ENCODE measurements at places on chromosomes 3 and 15. TPM values are rescaled to one million over a fixed set of nuclear protein-coding genes. Genes with fewer than 3 reads are reported as not detected.

DNA sequence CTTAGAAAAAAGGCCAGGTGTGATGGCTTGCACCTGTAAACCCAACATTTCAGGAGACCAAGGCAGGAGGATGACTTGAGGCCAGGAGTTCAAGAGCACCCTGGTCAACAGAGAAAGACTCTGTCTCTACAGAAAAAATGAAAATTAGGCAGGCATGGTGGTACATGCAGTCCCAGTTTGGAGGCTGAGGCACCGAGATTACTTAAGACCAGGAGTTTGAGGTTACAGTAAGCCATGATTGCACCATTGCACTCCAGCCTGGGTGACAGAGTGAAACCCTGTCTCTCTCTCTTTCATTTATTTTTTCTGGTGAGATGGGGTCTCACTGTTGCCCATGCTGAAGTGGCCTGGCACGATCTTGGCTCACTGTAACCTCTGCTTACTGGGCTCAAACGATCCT lies 24.7 kb downstream of the IP6K1 start:
- H3K36me3 ChIP-seq: peaks cover 3% of the 10 kb centered on the region
- H3K27ac ChIP-seq: no peak overlapping the region
- H3K27me3 ChIP-seq: no peaks in the 10 kb centered on the region
- no peaks in the 10 kb centered on the region for H3K4me1 ChIP-seq
- H3K4me3 ChIP-seq: no peak overlapping the region

DNA sequence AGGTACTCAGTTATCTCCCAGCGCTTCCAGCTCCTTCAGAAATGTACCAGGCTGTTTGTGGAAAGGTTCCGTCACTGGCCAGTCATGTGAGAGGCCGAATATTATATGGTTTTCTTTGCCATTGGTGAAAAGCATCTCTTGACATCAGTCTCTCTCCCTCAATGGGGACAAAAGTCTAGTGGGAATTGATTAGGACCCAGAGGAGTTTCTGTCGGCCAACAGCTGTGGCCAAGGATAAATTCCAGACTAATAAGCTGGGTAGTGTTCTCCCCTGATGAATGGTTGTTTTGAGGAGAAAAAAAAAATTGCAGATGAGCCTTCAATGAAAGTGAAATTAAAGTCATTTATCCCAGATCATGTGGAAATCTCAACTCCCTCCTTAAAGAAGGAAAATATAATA lies 404.7 kb upstream of the THRB start:
- H3K27me3 ChIP-seq: peaks cover 47% of the 10 kb centered on the region
- no peak overlapping the region for H3K4me3 ChIP-seq
- H3K4me1 ChIP-seq: no peaks in the 10 kb centered on the region
- no peaks in the 10 kb centered on the region for H3K36me3 ChIP-seq
- no peak overlapping the region for H3K27ac ChIP-seq

DNA sequence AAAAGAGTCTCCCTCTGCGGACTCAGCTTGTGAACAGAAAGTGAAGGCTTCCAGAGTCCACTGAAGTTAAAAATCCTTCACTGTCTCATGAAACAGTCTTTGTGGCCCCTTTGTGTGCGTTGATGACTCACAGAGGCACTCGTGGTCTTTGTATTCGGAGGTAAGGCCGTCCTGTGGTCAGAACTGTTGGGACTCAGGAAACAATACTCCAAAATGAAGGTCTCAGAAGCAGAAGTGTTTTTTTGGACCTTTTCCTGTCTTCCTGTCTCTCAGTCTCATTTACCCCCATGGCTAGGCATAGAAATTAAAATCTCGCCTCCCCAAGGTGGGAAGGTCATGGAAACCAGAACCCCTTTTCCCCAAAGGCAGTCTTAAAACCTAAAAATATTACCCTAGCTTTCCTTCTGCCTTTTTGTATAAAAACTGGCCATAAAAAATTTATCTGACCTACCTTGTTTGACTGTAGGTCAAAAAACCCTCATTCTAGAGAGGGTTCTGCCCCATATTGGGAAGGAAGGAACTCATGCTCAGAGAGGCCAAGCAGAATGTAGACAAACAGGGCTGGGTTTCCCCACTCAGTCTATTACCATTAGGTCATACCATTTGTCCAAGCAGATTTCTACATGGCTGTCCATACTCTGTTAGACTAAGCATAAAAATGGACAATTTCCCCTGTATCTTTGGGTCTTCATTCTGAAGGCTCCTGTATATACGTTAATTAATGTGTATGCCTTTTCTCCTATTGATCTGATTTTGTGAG lies 19.1 kb upstream of the EPB42 start:
- H3K27ac ChIP-seq: no peak overlapping the region
- peak; percentile 26 for DNase-seq
- no peak overlapping the region for H3K4me3 ChIP-seq
- H3K36me3 ChIP-seq: no peaks in the 10 kb centered on the region
- no peaks in the 10 kb centered on the region for H3K27me3 ChIP-seq

DNA sequence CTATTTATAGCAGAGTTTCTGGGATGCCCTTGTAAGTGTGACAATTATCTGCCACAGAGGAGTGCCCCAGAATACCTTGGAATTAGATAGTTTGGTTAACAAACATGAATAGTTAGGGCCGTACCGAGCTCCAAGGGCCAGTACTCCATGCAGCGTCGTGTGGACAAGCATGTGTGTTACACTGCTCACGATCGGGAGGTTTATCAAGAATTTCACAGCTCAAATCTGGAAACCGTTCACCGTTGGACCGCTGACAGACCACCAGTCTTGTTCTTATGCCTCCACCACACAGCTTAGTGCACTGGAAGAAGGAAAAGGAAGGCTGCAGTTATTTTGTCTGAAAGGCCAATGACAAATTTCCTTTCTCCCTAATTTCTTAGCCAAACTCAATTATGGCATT lies 93.7 kb downstream of the ADAMTS9 start:
- H3K4me1 ChIP-seq: no peaks in the 10 kb centered on the region
- H3K4me3 ChIP-seq: no peak overlapping the region
- H3K36me3 ChIP-seq: no peaks in the 10 kb centered on the region
- H3K27me3 ChIP-seq: no peaks in the 10 kb centered on the region

The MYO1E gene
- total RNA-seq: 68.8 TPM

GRCh38 chr3:23249961-23250360 lies 46.8 kb downstream of the UBE2E2 start:
- no peaks in the 10 kb centered on the region for H3K27me3 ChIP-seq
- peaks cover 18% of the 10 kb centered on the region for H3K4me1 ChIP-seq
- no peak overlapping the region for H3K4me3 ChIP-seq
- H3K27ac ChIP-seq: no peak overlapping the region
- no peak for DNase-seq

DNA sequence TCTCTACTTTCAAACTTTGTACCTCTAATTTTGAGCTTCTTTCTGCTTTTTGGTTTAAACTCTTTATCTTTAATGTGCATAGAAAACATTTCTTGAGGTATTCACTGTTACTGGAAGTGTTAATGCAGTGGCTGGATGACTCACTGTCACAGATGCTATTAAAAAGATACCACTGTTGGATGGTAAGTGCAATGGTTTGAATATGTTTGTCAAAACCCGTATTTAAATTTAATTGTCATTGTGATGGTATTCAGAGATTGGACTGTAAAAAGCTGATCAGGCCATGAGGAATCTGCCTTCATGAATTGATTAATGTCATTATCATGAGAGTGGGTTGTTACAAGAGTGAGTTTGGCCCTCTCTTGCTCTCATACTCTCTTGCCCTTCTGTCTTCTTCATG lies 70.6 kb downstream of the AP4E1 start:
- H3K27ac ChIP-seq: no peak overlapping the region
- H3K4me3 ChIP-seq: no peak overlapping the region
- no peaks in the 10 kb centered on the region for H3K4me1 ChIP-seq
- no peaks in the 10 kb centered on the region for H3K36me3 ChIP-seq
- H3K27me3 ChIP-seq: no peaks in the 10 kb centered on the region

- no peaks in the 10 kb centered on the region for H3K27me3 ChIP-seq
- no peak overlapping the region for H3K4me3 ChIP-seq
- DNase-seq: no peak
- H3K36me3 ChIP-seq: no peaks in the 10 kb centered on the region
- no peak overlapping the region for H3K27ac ChIP-seq
Measured at GRCh38 chr15:40366457-40367370, 8.7 kb downstream of the DISP2 start.

- DNase-seq: no peak
- H3K27me3 ChIP-seq: no peaks in the 10 kb centered on the region
- no peaks in the 10 kb centered on the region for H3K36me3 ChIP-seq
- no peaks in the 10 kb centered on the region for H3K4me1 ChIP-seq
Measured at GRCh38 chr3:45366290-45366689, 22.1 kb upstream of the LARS2 start.

- H3K4me3 ChIP-seq: no peak overlapping the region
- H3K4me1 ChIP-seq: no peaks in the 10 kb centered on the region
- DNase-seq: no peak
- no peak overlapping the region for H3K27ac ChIP-seq
- no peaks in the 10 kb centered on the region for H3K36me3 ChIP-seq
- H3K27me3 ChIP-seq: no peaks in the 10 kb centered on the region
Measured at GRCh38 chr3:120552184-120553172, 43.7 kb upstream of the NDUFB4 start.

GRCh38 chr15:65632780-65633375 lies 11.1 kb downstream of the SLC24A1 start:
- no peaks in the 10 kb centered on the region for H3K27me3 ChIP-seq
- no peak overlapping the region for H3K27ac ChIP-seq
- H3K4me3 ChIP-seq: no peak overlapping the region

The LRRC31 gene
- total RNA-seq: 0.04 TPM

GRCh38 chr15:31487811-31488436 lies 161.3 kb downstream of the KLF13 start:
- peak; percentile 27 for DNase-seq
- H3K4me1 ChIP-seq: peaks cover 24% of the 10 kb centered on the region
- H3K27me3 ChIP-seq: no peaks in the 10 kb centered on the region
- H3K36me3 ChIP-seq: no peaks in the 10 kb centered on the region
- no peak overlapping the region for H3K4me3 ChIP-seq

DNA sequence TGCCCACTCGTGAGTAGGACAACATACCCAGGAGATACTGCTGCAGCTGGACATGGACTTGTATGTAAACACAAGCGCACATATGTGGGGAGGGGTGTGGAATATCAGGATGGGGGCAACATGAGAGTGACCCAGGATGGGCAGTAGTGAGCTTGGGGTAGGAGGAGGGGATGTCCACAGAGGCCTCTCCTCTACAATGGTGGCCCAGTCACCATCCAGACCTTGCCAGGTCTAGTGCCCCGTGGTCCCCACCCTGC lies 266 bp upstream of the ZBTB47 start:
- H3K36me3 ChIP-seq: peaks cover 5% of the 10 kb centered on the region
- peak overlapping the region; percentile 53 for H3K27ac ChIP-seq
- H3K4me3 ChIP-seq: peak overlapping the region; percentile 85

The CCR8 gene
- total RNA-seq: not detected

The CAPN7 gene
- 30.2 TPM for total RNA-seq

DNA sequence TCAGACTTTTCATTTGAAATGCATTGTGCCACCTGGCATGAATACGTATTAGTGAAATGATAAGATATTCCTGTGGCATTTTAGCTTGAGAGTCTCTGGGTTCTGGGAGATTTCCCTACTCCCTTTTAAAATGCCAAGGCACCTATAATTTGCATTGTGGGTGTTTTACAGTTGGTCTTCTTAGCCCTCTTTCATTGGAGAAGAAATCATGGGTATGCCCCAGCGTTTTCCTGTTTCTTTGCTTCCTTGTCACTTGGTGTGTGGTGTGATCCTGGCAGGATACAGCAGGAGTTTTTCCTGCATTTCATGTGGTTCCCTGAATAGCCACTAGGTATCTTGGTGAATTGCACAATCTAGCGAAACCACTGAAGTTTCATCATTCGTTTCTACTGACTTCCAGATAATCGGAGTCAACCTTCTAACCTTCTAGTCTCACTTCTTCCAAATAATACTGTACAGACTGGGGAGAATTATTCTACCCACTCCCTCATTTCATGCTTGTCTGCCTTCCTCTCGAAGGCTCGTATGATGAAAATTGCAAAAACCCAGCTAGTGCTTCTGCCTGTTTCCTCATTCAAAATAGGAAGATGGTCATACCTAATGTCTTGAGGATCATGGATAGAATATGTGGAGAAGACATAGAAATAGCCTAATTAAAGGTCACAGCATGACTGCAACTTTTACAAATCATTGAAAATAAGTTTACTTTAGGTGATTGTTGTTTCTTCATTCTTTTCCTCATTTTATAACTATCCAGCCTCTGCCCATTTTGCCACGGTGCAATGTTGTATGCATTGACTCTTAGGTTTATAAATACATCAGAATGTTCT lies 2.6 kb downstream of the BHLHE40 start:
- peaks cover 59% of the 10 kb centered on the region for H3K4me1 ChIP-seq
- H3K4me3 ChIP-seq: peak overlapping the region; percentile 98
- DNase-seq: peak; percentile 78
- no peaks in the 10 kb centered on the region for H3K27me3 ChIP-seq
- peak overlapping the region; percentile 90 for H3K27ac ChIP-seq

The GPR149 gene
- total RNA-seq: not detected

DNA sequence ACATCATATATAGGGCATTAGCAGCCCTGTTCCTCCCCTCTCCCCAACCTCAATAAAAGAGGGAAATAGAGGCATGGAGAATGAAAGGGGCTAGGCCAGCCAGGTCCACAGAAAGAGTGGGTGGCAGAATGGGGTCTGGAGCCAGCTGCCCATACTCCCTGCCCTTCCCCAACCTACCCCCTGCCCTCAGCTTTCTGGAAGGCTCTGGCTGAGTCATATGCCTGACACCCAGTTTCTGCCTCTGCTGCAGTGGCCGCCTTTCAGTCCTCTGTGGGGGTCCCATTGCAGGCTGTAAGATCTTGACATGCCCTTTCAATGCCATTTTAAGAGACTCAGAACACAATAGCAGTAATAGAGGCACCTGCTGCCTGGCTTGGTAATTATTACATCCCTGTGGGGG lies 95.7 kb downstream of the LINGO1 start:
- H3K4me3 ChIP-seq: no peak overlapping the region
- no peaks in the 10 kb centered on the region for H3K27me3 ChIP-seq
- no peaks in the 10 kb centered on the region for H3K4me1 ChIP-seq
- no peak overlapping the region for H3K27ac ChIP-seq
- DNase-seq: no peak
- no peaks in the 10 kb centered on the region for H3K36me3 ChIP-seq

DNA sequence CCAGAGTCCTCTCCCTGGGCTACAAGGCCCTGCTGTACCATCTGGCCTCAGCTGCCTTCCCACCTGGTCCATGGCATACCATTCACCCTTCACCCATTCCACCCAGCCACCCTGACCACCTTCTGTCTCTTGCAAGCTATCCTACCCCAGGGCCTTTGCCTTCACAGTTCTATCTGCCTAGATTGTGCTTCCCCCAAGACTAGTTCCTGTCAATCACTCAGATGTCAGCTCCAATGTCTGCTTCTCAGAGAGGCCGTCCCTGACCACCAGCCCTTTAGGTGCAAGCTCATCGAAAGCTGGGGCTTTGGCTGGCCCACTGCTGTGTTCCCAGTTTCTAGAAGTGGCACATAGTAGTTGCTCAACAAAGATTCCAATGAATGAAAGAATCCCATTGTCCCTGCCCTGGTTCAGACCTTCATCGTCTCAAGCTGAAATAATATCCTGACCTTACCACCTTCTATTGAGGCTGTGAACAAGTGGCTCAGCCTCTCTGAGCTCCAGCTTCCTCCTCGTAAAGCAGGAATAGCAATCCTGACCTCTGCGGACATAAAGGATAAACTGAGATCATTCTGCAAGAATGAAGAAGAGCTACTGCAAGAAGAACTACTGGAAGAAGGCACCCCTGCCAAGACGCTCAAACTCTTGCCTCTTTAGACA lies 15.8 kb downstream of the EFCAB12 start:
- no peaks in the 10 kb centered on the region for H3K36me3 ChIP-seq
- H3K4me1 ChIP-seq: peaks cover 21% of the 10 kb centered on the region
- no peak overlapping the region for H3K4me3 ChIP-seq
- no peak for DNase-seq
- H3K27me3 ChIP-seq: no peaks in the 10 kb centered on the region
- peak overlapping the region; percentile 90 for H3K27ac ChIP-seq

GRCh38 chr3:20511863-20512505 lies 326.0 kb upstream of the SGO1 start:
- no peaks in the 10 kb centered on the region for H3K36me3 ChIP-seq
- no peaks in the 10 kb centered on the region for H3K27me3 ChIP-seq
- H3K27ac ChIP-seq: no peak overlapping the region
- peak; percentile 76 for DNase-seq
- H3K4me3 ChIP-seq: no peak overlapping the region
- no peaks in the 10 kb centered on the region for H3K4me1 ChIP-seq
